ENCODE measurements at places on chromosomes 5 and 9.

GRCh38 chr9:107410420-107410819 lies 79.1 kb downstream of the KLF4 start:
- no peak for DNase-seq

DNA sequence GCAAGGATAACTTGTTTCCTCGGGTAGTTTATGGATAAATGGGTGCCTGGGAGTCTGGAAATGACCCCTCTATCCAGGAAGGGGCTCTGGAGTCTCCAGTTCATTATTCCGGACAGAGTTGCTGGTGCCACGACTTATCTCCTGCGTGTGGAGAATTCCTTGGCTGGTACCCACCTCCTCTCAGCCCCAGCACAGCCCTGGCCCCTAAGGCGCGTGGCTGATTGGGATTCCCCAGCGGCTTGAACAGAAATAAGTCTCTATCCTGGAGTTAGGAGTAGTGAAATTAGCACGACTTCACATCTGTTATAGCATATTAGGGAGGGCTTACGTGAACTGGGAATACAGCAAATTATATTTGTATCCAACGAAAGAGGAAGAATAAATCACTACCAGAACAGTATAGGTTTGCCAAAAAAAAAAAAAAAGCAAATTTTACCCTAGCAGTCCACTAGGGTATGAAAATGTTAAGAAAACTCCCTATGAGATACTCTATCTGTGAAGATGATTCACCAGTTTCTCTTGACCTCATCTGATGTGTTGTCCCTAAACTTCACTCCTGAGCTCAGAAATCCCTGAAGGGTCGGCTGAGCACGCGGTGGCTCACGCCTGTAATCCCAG lies 172.5 kb upstream of the OTULINL start:
- no peak for DNase-seq

- no peak for DNase-seq
These were observed 84.6 kb upstream of the FCN1 start for GRCh38 chr9:135002336-135002735.

DNA sequence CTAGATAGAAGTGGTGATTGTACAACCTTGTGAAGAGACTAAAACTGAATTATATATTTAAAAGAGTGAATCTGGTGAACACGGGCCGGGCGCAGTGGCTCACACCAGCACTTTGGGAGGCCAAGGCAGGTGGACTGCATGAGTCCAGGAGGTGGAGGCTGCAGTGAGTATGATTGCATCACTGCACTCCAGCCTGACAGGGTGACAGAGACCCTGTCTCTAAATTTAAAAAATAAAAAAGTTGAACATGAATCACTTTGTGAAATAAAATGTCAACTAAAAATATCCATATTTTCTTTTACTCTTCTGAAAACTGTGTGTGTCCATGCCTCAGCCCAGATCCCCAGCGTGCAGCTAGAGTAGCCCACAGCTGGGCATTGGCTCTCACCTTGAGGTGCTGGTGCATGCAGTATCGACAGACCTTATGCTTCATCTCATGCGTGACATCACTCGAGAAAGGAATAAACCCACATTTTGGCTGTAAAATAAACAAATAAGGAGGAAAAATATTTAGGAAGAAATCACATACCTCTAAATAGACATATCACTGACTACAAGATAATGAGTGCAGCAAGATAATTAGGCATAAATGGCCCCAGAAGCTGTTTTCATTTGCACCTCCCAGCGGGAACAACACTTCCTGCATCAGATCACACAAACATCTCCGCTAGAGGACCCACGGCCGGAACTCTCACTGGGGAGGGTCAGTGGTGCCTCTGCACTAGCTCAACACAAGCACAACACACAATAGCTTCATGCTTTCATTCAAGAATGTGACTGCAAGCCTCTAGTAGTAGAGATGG lies 22.1 kb downstream of the IPPK start:
- no peak for DNase-seq

DNA sequence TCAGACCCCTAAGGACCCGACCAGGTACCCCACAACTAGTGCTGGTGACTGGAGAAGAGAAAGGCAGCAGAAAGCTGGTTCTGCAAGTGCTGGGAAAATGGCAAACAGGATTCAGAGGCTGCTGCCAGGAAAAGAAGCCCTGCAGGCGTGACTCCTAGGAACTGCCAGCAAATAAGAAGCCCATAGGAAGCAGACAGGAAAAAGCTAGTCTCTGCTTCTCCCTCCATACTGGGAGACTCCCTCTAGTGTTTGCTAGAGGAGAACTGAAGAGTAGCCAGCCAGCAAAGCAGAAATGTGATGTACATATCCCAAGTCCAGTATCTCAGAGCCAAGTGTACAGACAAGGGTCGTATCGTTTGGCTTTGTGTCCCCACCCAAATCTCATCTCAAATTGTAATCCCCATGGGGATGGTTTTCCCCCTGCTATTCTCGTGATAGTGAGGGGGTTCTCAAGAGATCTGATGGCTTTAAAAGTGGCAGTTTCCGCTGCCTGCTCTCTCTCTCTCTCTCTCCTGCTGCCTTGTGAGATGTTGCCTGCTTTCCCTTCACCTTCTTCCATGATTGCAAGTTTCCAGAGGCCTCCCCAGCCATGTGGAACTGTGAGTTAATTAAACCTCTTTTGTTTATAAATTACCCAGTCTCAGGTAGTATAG lies 38.1 kb upstream of the TUSC1 start:
- DNase-seq = no peak

GRCh38 chr5:179769271-179769670 lies 24.5 kb upstream of the LTC4S start:
- no peak for DNase-seq

DNA sequence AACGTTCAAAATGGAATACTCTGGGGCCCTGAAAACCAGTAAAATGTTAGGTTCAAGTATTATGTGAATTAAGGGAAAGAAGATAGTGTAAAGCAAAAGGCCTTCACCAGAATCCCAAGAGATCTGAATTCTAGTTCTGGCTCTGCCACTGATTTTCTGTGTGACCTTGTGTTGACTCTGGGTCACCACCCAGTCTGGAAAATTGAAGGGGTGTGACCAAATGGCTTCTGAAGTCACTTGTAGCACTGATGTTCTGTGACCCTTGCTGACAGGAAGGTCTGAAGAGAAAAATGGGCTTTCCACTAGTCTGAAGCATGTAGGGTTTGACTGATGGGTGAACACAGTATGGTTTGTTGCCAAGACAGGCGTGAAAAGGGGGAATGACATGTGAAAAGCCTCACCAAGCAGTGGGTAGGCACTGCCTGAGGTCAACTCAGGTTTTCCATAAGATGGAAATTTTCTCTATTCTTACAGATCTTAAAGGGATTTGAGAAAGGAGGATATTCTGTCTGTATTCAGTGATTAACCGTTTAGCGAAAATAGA lies 33.1 kb downstream of the ANP32B start:
- no peak for DNase-seq

- peak; percentile 12 for DNase-seq
These were observed 104.3 kb downstream of the SEMA5A start for GRCh38 chr5:9441610-9442009.

DNA sequence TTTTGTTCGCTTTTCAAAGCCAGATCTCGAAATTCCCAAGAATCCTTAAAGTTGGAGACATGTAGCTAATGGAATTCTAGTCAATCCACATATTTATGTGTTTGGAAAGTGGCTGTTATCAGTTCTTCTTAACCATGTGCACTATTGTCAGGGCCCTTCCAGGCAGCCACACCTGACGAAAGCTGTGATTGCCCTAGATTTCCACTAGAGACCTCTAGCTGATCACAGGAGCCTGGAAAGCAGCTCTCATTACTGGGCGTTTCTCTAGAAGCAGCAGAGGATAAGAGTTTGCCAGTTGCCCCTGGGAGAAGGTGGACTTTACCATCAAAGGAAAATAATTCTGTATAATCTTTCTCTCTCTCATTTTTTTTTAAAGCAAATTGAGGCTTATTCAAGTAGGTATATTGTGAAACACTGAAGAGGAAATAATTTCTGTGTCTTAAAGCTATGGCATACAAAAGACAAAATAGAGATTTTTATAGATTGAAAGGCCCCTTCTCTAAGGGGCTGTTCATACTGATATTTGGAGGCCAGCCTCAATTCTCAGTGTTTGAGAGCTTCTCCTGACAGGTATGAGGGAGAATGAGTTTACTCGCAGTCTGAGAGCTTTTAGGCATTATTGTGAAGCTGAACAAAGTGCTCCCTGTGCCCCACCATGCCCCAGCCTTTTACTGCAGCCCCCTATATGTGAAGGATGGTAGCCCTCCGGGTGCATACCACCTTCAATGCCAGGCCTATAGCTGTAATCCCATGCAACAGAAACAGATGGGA lies 405.4 kb upstream of the ACTBL2 start:
- DNase-seq = peak; percentile 16

DNA sequence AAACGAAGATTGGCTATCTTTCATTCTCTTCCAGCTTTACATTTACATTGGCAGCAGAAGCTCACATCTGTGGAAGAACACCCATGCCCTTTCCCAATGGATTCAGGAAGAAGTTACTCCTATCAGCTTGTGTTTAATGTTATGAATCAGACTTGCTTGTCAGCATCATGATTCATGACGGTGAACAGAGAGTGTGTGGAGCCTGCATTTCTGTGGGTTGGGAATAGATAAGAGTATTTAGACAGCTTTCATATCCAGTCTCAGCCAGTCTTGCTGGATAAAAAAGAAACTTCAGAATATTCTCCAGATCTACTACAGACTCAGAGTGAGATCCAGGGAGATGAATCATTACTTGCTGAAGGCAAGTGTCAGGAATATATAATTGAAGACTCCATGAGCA lies 812.9 kb upstream of the ZNF608 start:
- DNase-seq = no peak

DNA sequence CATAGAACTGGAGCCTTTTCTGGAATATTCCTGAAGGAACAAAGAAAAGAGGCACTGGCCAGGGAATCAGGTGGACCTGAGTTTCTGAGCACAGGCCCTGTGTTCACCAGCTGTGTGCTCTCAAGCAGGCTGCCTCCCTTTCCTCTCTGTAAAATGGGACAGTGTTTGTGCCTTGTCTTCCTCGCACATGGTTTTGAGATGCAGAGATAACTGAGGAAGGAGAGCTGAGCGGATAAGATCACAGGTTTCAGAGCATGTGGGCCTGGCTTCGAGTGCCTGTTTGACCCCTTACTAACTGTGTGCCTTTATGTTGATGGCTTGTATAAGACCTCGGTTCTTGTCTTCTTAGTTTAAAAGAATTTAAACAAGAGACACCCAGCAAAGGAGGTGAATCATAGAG lies 46.2 kb upstream of the HAND1 start:
- DNase-seq = no peak

- no peak for DNase-seq
These were observed 28.8 kb downstream of the FRMD3 start for GRCh38 chr9:83509402-83509801.

GRCh38 chr9:37301042-37301853 lies 121.2 kb upstream of the GRHPR start:
- DNase-seq = no peak

DNA sequence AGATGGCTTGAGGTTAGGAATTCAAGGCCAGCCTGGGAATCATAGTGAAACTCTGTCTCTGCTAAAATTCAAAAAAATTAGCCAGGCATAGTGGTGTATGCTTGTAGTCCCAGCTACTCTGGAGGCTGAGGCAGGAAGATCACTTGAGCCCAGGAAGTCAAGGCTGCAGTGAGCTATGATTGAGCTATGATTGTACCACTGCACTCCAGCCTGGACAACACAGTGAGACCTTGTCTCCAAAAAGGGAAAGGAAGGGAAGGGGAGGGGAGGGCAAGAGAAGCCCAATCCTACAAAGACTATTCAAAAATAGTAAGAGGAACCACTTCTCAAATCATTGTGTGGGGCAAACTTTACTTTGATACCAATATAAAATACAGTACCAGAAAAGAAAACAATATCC lies 11.2 kb downstream of the SEMA4D start:
- DNase-seq = no peak

- peak; percentile 24 for DNase-seq
These were observed 117.4 kb upstream of the RORB start for GRCh38 chr9:74379718-74380117.

DNA sequence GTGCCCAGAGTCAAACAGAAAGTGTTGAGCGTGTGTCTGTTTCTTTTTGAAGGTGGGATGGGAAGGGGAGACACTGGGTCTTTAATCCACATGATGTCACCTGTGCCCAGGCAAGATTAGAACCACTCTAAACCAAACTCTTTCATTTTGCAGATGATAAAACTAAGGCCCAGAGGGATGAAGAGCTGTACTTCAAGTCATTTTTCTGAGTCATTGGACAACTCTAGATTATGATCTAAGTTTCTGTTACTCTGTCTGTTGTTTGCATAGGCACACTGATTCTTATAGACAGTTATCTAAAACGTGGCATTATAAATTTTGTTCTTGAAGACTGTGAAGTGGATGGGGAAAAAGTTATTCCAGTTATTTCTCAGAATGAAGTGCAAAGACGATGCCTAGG lies 48.8 kb downstream of the MAST4 start:
- DNase-seq = no peak

DNA sequence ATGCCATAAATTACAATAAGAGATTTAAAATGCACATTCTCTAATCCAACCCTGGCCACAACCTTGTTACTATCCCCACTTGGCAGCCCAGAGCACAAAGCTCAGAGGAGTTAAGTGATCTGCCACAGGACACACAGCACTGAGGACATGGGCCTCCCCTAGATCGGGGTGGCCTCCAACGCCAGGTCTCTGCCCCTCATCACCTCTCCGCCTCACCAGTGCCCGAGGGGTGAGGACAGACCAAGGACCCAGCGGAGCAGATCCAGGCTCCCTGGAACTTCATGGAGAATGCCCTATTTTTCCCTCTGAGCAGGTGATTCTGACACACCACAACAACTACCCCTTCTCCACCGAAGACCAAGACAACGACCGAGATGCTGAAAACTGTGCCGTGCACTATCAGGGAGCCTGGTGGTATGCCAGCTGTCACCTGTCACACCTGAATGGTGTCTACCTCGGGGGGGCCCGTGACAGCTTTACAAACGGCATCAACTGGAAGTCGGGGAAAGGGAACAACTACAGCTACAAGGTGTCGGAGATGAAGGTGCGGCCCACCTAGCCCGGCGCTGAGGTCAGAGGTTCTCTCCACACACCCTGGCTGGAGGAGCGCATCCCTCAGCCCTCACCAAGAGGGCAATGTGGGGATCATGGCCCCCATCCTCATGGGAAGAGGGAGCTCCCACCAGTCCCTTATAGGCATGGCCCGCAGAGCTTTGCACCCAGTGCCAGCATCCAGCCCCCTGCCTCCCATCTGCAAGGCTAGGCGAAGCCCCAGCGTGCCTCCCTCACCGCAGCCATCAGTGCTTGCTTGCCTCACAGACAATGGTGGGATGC lies 12.5 kb upstream of the FCN2 start:
- no peak for DNase-seq

- peak; percentile 14 for DNase-seq
These were observed 77.2 kb upstream of the NEK6 start for GRCh38 chr9:124180557-124180956.

- no peak for DNase-seq
These were observed 6.3 kb upstream of the EQTN start for GRCh38 chr9:27303219-27303618.

Data from NCI-H524 treated with DMSO at 0.1 percent for 48 hours (cell line).